Stimulated activated CD4-positive, alpha-beta T cell treated with anti-CD3 and anti-CD28 coated beads, Interleukin-2, amount 100 ng/mL, for 4 hours (primary cell): ENCODE measurements at places on chromosomes 7 and 10.

- DNase-seq, result no peak
Measured at GRCh38 chr7:151742713-151743480, 134.0 kb downstream of the PRKAG2 start.

DNA sequence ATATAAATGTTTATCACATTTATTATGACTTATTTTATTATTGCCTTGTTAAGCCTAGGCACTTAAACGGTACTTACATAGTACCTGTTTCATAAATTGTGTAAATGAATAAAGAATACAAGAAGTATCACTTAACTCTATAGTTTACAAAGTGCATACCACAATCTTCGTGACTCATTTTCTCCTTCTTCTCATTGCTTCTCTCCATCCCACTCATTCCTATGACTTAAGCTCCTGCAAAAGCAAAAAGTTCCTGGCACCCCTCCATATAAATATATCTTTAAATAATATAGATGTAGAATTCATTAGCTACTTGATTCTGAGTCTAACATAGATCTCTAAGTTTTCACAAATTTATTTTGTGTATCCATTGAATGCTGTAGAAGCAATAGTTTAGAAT, 1382.0 kb upstream of the CELF2 start:
- no peak for DNase-seq

DNA sequence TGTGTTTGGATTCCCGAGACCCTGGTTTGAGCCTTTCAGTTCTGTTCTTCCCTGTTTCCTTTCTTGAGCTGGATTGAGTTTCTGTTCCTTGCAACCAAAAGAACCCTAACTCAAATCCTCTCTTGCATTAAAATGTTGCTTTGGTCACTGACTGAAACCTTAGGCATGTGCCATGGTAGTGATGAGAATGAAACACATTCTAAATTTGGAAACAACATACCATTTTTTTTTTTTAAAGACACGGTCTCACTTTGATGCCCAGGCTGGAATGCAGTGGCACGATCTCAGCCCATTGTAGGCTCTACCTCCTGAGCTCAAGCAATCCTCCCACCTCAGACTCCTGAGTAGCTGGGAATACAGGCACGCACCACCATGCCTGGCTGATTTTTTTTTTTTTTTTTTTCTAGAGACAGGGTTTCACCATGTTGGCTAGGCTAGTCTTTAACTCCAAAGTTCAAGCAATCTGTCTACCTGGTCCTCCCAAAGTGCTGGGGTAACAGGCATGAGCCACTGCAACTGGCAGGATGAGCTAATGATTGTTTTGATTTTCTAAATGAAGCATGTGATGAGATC, 8.4 kb downstream of the THAP5 start:
- DNase-seq, result no peak

- DNase-seq, result no peak
Measured at GRCh38 chr10:28091913-28092312, 93.0 kb upstream of the ODAD2 start.

GRCh38 chr7:65268782-65269149, 104.9 kb upstream of the ZNF92 start:
- no peak for DNase-seq

GRCh38 chr7:135924302-135924701, 52.9 kb downstream of the MTPN start:
- no peak for DNase-seq

- no peak for DNase-seq
Measured at GRCh38 chr10:91694170-91694794, 61.4 kb upstream of the PPP1R3C start.

DNA sequence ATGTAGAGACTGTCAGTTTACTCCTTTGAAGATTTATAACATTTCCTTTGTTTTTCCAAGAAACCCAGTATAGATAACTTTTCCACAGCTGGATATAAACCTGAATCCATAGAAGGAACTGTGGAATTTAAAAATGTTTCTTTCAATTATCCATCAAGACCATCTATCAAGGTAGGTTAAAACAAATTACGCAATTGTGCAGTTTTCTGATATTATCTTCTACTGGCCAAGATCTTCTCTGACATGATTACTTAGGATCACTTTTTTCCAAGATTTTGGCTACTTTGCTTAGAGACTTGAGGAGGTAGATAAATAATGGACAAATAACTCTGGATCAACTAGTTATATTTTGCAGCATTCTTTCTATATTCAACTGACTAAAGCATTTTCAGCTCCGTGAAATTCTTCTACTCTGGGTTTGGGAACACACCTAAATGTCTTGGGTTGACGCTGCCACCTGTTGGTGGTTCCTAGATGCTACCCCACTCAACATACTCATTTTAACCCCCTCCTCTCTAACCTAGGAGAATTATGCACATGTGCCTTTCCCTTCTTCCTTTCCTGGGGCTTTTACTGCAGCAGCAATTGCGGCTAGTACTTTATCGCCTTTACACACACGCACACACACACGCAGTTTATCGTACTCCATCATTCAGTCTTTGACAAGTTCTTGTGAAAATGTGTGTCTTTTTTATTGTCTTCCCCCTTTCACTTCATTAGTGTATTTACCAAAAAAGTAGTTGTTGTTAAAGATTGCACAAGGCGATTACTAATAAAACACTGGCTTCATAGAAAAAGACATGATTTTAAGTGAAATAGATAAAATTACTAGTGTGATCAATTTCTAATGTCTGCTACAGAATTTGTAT, 32.7 kb downstream of the ABCB5 start:
- no peak for DNase-seq

- DNase-seq, result no peak
Measured at GRCh38 chr7:116211913-116212596, 1.7 kb downstream of the TES start.

DNA sequence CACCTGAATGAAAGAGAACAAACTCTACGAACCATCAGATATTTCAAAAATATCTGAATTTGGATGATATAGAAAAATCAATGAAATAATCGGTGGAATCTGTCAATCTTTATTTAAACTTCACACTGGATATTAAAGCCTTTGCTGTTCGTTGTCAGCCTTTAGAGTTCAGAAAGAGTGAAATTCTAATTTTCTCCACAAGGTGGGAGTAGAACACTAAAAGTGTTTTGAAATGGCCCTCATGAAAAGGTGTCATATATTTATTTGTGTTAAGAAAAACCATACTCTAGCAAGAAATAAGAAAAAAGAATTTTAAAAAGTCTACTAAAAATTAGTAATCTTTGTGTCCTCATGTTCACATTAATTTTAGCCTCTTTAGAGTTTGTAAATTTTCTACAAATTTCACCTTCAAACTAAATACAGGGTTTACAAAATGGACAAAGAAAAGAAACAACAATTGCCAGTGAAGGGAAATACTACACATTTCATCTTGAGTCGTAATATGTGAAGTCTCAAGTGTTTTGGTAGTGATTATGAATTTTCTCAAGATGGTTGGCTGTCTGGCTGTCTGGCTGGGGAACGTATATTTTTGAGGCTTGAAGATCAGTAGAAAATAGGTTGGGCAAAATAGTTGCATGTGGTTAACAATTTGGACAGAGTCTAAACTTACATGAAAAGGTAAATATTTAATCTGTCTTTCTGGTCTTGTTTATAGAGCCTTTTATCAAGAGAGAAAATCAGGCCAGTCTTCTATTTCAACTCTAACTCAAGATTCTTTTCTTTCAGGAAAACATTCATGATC, 43.7 kb downstream of the DNAJB9 start:
- DNase-seq, result no peak

GRCh38 chr10:67812007-67812406, 26.0 kb downstream of the DNAJC12 start:
- DNase-seq, result no peak

GRCh38 chr7:137942484-137943115, 59.3 kb downstream of the CREB3L2 start:
- DNase-seq, result no peak

GRCh38 chr7:72924386-72924732, 536 bp upstream of the POM121 start:
- DNase-seq, result no peak

- no peak for DNase-seq
Measured at GRCh38 chr10:34018129-34018528, 683.7 kb upstream of the NRP1 start.

GRCh38 chr7:99235925-99236324, 28.0 kb upstream of the KPNA7 start:
- no peak for DNase-seq

- DNase-seq, result no peak
Measured at GRCh38 chr7:113099284-113099919, 12.8 kb upstream of the GPR85 start.

DNA sequence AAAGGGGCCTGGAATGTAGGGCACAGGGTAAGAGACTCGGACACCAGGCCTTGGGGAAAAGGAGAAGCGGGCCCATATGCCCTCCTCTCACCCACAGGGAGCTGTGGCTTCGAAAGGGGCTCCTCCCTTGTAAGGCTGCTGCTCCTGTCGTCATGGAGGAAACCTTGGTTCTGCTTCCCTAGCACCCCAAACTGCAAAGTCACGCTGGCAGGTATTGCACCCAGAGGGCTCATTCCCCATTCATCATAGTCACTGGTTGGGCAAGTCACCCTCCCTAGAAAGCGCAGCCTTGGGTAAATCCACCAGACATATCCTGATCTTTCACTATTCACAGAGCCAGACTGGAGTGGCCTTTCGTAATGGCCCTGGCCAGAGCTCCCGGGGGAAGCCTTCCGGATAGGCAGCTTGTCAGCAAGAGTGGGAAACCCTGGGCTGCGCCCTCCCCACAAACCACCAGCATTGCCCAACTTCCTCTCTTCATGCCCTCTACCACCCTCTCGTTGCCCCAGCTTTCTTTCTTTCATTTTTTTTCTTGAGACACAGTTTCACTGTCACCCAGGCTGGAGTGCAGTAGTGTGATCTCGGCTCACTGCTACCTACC, 121.0 kb downstream of the HIP1 start:
- DNase-seq, result no peak

- DNase-seq, result no peak
Measured at GRCh38 chr7:75599244-75599781, 107.2 kb downstream of the SPDYE5 start.

- no peak for DNase-seq
Measured at GRCh38 chr10:128927497-128928161, 539.4 kb upstream of the MGMT start.

GRCh38 chr7:76318488-76319353, 16.2 kb downstream of the HSPB1 start:
- peak; percentile 37 for DNase-seq

DNA sequence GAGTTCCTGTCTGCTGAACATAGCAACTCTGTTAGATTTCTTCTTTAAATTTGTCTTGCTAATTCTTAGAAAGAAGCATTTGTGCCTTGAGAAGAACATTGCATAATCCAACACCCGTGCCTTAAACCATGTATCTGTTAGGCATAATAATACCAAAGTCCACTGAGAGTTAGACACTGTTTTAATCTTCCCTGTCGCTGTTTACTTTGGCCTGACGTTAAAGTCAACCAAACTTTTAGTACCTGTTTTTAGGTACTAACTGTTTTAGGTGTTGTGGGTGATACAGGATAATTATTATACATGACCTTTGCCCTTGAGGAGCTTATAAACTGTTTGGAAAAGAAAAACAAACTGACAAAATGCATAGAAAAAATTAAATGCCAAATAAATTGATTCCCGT, 43.6 kb downstream of the KLHDC10 start:
- no peak for DNase-seq

DNA sequence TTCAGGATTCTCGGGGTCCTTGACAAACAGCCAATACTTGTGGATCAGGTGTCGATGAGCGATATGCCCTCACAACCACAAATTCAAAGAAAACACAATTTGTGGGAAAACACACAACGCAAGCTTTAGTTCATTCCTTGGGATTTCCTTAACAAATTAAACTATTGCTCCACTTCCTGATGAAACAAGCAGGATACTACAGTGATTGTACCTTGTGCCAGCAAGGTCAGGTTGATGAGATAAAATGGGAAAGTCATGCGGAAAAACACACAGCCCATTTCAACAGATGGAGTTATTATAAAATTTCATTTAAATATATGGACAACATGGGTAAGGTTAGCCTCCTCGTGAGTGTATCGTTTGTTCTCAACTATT, 8.8 kb upstream of the RHOBTB1 start:
- DNase-seq, result no peak

GRCh38 chr10:125721035-125721434, 1.5 kb downstream of the EDRF1 start:
- DNase-seq, result no peak

- DNase-seq, result peak; percentile 24
Measured at GRCh38 chr7:128841921-128842673, 11.9 kb downstream of the FLNC start.

- DNase-seq, result no peak
Measured at GRCh38 chr10:63766745-63767137, 245.5 kb downstream of the REEP3 start.

DNA sequence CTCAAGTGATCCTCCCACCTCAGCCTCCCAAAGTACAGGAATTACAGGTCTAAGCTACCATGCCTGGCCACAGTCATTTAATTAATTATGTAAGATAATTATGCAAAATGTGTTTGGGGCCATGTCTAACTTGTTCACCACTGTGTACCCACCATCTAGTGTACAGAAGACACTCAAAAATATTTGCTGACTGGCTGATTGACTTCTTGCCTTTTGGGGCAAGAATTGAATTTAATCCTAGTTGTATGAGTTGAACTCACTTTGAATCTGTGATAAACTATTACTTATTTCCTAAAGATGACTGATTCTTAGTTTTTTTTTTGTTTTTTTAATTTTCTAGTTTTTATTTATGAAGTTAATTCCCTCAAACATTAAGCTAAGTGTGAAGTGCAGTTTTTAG, 15.8 kb upstream of the ZC3HAV1L start:
- DNase-seq, result no peak

DNA sequence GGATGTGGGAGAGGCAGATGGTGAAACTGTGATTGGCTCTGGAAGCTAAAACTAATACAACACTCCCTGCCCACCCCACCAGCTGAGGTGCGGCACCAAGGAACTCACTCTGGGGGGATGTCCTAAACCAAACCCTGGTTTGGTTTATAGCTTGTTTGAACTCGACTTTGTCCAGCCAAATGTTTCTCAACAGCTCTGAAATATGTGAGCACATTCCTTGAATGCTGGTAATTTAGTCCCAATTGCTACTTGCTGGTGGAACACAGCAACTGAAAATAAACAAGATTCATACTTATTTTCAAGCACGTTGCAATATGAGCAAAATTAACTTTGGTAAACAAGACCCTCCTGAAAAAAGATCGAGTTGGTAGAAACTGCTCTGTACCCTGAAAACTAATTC, 39.7 kb upstream of the CARD11 start:
- no peak for DNase-seq

DNA sequence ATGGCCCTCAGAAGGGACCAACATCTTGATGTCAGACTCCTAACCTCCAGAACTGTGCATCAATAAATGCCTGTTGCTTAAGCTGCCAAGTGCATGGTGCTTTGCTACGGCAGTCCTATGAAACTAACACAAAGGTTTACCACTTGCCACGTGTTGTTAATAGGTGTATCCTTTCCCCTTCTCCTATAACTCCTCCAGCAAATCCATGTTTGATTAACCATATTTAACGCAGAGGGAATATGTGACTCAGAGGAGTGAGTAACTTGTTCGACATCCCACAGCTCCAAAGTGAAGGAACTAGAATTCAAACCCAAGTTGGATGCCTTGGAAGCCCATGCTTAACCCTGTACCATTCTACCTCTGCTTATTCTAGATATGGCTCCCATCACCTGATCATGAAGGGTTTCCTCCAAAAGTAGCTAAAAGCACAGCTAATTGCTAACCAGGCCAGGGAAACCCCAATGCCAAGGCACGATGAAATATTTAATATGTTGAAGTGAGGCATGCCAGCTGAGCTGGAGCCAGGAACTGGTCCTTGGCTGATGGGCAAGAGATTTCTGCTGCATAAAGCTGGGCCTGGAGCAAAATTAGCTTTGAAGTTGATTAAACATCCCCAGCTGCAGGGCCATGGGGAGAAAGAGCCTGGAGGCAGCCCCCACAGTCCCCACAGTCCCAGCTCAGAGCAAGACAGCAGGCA, 131.9 kb downstream of the C10orf90 start:
- DNase-seq, result no peak
